ENCODE measurements at places on chromosomes 2 and 18.

DNA sequence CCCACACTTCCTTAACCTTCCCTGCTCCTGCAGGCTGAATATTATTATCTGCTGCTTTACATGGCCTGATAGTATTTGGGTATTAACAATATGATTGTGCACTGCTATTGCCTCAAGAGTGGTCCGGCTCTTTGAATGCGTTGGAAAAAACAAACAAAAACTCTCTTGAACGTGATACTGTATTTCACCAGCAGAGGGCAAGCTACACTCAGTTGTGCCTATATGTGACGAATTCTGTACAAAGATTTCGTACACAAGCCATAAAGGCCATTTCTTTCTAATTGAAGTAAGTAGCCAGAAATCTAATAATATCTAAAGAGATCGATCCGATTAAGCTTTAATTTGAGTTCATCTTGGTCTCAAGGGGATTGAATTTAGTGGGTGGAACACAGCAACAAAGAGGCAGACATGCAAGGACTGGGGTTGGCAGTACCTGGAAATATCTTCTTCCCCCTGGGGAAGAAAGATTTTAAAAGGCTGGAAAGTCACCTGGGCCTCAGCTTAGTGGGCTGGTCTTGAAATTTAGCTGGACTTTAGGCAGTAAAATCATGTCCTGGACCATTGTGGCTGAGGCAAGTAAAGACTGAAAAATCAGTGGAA, 49.3 kb upstream of the RAB6D start:
- DNase-seq, result no peak

- DNase-seq, result no peak
These were observed 52.8 kb upstream of the TSPYL6 start for GRCh38 chr2:54308782-54309181.

DNA sequence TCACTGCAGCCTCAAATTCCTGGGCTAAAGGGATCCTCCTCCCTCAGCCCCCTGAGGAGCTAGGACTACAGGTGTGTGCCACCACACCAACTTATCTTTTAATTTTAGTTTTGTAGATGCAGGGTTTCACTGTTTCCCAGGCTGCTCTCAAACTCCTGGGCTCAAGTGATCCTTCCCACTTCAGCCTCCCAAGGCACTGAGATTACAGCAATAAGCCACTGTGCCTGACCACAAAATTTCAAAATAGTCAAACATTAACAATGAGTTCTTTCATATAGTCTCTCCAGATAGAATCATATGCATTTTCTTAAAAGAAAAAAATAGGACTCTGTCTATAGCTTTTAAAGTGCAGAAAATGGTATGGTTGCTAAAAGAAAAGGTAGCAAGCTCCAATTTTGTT, 24.9 kb upstream of the PID1 start:
- no peak for DNase-seq

DNA sequence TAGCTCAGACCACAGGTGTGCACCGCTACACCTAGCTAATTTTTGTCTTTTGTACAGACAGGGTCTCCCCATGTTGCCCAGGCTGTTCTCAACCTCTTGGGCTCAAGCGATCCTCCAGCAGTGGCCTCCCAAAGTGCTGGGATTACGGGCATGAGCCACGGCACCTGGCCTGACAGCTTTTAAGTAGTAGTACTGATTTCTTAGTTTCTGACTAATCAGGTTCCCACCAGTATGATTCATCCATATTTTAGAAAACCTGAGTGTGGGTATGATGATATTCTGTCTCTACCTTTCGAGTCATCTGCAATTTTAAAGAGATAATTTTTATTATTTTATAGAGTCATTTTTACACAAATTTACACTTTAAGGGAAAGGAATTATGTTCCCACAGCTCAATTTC, 46.4 kb upstream of the GULP1 start:
- DNase-seq, result no peak

DNA sequence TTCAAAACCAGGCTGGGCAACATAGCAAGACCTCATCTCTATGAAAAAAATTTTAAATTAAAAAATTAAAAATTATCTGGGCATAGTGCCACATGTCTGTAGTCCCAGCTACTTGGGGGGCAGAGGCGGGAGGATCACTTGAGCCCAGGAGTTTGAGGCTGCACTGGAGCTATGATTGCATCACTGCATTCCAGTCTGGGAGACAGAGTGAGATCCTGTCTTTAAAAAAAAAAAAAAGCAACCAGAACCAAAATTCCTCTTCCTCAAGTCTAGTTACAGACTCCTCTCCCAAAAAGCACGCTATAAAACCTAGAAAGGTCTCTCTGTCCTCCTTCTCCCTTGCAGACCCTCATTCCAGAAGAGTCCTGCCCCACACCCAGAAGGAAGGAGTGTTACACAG, 23.9 kb downstream of the TNFAIP6 start:
- no peak for DNase-seq

GRCh38 chr18:26721854-26722564, 143.5 kb downstream of the AQP4 start:
- no peak for DNase-seq

DNA sequence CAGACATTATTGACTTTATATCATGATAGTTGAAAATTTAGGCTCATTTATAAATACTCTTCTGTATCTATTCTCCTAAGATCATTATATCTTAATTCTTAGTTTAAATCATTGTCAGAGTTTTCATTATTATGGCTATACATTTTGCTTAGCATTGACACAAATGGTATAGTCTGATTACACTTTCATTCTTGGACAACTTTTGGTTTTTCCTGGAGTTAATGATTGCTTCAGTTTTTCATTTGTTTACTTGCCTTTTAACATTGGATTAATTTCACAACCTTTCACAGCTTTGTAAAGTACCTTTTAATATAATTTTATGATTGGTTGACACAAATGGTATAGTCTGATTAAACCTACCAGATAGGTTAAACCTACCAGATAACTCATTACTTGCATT, 298.2 kb downstream of the DYSF start:
- no peak for DNase-seq

DNA sequence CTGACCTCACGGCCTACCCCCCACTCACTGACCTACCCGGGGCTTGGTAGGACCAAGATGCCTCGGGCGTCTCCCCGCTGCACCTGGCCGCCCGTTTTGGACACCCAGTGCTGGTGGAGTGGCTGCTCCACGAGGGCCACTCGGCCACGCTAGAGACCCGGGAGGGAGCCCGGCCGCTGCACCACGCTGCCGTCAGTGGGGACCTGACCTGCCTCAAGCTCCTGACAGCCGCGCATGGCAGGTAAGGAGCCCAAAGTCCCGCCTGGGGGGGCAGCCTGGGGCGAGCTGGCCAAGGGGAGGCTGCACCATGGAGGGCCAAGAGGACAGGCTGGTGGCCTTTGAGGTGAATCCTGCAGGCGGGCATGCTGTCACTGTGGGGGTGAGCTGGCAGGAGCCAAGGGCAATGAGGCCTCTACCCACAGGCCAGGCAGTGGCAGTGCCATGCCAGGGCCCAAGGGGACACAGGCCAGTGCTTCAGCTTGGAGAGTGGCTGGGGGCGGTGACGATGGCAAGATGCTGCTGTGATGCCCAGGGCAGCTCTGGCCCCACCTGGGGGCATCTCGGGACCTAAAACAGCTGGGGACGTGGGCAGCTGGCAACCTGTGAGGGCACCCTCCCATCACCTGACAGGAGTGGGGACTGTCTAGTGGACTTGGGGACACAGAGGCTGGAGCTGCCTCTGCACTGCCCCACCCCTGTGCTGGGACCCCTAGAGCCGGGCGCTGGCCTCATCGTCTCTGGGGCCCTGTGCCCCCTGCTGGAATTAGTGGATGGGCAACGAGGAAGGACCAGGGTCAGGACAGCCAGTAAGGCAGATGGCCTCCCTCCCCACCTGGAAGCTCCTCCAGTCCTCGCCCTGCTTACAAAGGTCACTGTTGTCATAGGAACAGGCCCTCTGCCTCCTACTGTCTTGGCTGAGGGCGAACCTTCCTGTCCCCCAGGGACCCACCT, 2.0 kb downstream of the ESPNL start:
- DNase-seq, result no peak

DNA sequence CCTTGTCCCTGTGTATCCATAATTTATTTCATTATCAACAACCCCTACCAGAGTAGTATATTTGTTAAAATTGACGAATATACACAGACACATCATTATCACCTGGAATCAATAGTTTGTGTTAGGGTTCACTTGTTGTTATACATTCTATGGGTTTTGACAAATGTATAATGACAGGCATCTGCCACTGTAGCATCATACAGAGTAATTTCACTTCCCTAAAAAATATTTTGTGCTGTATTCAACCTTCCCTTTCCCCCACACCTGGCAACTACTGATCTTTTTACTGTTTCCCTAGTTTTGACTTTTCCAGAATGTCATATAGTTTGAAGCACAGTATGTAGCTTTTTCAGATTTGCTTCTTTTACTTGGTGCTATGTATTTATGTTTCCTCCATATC, 132.0 kb downstream of the ZNF804A start:
- DNase-seq, result no peak

DNA sequence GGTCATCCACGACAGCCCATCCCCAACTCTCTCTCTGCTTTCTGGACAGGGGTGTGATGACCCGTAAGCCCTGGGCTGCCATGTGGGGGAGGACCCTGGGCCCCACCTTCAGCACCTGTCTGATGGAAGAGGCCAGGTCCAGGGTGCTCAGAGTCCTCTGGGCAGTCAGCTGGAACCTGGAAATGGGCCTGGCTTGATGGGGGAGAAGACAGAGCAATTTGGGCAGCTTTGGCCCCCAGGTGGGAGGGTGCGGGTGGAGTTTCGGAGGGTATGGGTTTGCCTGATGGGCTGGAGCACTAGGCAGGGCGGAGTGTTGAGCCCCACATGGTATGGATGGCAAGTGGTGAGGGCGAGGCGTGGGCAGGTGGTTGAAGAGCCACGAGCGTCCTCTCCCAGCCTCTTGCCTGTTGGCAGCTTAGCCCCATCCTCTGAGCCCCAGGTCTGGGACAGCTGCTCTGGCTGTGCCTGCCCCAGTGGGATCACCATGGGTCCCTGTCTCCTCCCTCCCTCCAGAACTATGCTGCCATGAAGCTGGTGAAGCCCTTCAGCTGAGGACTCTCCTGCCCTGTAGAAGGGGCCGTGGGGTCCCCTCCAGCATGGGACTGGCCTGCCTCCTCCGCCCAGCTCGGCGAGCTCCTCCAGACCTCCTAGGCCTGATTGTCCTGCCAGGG, 232.7 kb downstream of the DYSF start:
- DNase-seq, result no peak

DNA sequence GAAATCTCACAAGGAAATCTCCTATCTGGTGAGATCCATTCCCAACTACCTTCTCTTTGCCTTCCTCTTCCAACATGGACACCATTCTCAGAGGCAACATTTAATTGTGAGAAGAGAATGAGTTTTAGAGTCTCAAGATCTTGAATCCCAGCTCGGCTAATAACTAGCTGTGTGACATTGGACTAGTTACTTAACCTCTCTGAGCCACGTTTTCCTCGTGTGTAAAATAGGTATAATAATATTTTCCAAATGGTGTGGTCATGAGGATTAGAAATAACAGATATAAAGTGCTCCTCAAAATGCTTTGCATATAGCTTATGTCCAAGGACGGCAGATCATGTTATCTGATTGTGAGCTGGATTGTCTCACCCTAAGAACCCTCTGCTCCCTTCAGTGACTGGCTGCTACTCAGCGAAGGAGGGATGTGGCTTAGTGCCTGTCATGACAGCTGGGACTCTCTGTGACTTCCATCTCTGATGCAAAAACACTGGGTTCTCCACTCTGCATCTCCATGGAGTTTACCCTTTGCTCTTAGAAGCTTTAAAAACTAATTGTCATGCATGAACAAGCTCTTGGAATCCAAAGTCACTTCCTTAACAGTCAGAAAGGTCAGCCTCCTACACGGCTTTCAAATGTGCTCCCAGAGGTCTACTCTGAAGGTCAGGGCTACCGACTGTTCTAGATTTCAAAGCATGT, 38.4 kb upstream of the MRPL19 start:
- no peak for DNase-seq

DNA sequence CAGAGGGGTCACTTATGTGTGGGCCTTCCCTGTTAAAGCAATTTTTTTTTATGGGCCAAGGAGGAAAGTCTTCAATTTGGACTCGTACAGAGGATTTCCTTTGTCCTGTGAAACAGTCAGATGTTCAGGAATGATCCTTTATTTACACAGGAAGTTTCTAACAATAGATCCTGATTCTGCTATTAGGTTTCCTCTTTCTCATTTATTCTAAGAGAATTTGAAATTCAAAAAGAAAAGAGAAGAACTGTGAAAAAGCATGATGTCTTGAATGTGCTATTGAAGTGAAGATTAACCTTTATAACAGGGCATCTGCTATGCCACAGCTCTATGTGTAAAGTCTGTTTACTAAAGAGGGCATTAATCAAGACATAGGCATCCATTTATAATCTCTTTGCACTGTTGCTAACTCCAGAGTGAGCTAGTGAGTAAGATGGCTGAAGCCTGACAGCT, 105.3 kb upstream of the FAM98A start:
- no peak for DNase-seq

DNA sequence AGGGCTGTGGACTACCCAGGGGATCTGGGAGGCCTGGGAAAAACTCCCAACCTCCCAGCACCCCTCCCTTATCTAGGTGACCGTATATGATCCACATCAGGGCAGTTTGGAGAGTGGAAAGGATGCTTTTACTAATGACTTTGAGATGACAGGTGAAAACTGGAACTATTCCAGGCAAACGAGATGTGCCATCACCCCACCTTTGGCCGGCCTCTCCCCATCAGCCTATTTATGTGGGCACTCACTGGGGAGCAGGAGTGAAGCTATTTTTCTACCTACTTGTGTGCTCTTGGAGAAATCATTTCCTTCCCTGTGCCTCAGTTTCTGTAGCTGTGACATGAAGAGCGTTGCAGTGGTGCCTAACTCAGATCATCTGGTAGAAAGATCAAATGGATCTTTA, 107.2 kb downstream of the SMAD7 start:
- no peak for DNase-seq

DNA sequence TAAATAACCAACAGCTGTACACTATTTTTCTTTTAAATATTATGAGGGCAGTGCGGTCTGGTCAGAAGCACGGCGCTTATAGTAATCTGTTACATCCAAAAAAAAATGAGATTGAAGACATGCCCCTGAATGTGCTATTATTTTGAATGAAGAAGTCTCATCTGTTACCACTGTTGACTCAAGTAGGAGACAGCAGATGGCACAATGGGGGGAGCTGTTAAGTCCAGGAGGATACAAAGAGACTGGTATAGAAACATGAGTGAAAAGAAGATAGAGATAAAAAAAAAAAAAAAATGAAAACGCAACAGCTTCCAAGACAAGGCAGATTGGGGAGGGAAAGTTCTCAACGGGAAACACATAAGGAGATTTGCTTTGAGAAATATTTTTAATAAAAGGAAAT, 425.5 kb upstream of the PKDCC start:
- no peak for DNase-seq

DNA sequence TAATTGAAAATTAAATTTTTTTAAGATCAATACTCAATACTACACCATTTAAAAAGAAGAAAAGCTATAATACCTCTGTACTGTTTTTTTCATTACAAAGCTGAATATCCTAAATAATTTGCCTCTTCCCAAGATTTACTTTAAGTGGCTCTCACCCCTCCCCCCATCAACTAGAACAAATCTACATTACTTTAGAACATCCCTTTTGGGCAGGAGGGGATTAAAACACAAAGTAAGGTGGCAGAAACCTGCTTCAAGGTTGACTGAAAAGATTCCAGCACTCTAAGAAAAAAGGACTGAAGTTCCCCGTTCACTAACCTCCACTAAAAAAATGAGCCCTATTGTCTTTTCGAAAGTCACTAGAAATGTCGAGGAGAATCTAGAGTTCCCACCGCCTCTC, 42.3 kb downstream of the SLC38A11 start:
- no peak for DNase-seq

- DNase-seq, result no peak
These were observed 1.7 kb downstream of the D2HGDH start for GRCh38 chr2:241736111-241736510.

GRCh38 chr2:235688511-235689426, 194.9 kb downstream of the AGAP1 start:
- DNase-seq, result no peak

GRCh38 chr18:55219823-55220222, 260.6 kb upstream of the CCDC68 start:
- DNase-seq, result no peak

Data from WTC11 (cell line).